ENCODE measurements at places on chromosomes 1 and 21. TPM values are rescaled to one million over a fixed set of nuclear protein-coding genes. Genes with fewer than 3 reads are reported as not detected.

Gene C8A
- not detected for total RNA-seq

Gene TMEM269
- total RNA-seq = 0.46 TPM

Gene CIART
- total RNA-seq = 6.5 TPM

Gene RAB7B
- 0.69 TPM for total RNA-seq

Measured in diencephalon (tissue), 1 donor.